DND-41 (cell line): ENCODE measurements at places on chromosomes 4 and X.

- DNase-seq = no peak
Observed at GRCh38 chr4:48832571-48832970, 1.7 kb downstream of the OCIAD1 start.

DNA sequence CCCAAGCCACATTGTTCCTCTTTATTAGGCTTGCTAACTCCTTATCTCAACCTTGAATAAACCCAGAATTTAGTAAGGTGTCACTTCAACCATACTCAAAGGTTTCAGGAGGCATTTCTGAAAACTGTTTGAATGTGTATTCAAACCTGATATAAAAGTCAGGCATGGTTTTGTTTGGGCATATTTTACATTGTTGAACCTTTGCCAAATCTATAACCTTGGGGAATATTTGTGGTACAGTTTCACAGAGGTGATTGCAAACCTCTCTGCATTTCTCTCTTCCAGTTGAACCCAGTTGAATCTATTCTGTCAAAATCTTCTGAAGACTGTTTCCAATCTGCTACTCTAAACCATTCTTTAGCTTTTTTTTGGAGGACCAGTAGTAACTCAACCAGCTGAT lies 409.0 kb downstream of the TECRL start:
- DNase-seq = no peak

- DNase-seq = no peak
Observed at GRCh38 chrX:10107483-10107882, 49.3 kb upstream of the CLCN4 start.

- DNase-seq = no peak
Observed at GRCh38 chrX:46792810-46793188, 33.9 kb upstream of the SLC9A7 start.

DNA sequence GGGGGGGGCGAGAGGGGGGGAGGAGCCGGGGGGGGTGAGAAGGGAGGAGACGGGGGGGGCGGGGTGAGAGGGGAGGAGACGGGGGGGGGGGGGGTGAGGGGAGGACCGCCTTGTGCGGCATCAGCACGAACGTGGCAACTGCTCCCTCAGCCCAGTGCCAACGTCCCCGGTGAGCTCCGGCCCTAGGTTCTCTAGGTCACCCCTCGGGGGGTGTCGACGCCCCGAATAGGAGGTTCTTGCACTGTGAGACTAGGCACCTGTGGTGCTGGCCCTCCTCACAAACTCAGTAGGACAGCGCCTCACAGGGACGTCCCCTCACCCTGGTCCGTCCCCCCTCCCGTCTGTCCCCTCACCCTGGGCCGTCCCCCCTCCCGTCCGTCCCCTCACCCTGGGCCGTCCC lies 21.5 kb upstream of the GTPBP6 start:
- DNase-seq = no peak

DNA sequence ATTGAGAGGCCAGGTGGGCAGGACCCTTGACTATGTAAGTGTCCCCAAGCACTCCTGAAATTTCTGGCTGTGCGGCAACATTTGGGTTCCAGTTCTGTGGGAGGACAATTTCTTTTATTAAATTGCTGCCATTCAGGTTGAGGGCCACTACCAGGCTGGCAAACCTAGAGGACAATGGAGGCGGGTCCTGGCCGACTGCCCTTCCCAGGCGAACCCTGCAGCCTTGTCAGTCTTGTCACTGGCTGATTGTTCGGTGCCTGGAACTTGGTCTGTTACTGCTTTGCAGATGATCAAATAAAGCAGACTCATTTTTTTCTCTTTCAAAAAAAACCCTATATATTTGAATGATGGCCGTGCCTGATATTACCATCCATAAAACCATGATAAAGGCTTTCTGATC lies 6.6 kb upstream of the TMEM128 start:
- DNase-seq = no peak

GRCh38 chr4:13922459-13922858 lies 294.9 kb upstream of the BOD1L1 start:
- DNase-seq = no peak

DNA sequence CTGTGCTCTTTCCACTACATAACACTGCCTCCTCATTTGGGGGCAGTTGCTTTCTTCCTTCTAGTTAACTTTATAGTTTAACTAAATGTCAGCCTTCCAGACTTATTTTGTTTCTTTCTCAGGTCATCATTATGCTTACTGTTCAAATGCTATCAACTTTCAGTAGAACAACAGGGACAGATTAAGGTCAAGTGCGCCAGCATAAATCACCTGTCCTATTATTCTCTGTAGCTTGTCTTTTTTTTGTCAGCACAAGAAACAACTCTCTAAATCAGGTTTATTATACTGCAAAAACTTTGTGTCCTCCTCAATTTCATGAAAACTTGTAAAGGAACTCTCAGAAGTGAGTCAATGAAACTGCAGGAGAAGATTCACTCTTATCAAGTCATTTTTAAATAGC lies 19.6 kb downstream of the SPANXA2 start:
- no peak for DNase-seq

DNA sequence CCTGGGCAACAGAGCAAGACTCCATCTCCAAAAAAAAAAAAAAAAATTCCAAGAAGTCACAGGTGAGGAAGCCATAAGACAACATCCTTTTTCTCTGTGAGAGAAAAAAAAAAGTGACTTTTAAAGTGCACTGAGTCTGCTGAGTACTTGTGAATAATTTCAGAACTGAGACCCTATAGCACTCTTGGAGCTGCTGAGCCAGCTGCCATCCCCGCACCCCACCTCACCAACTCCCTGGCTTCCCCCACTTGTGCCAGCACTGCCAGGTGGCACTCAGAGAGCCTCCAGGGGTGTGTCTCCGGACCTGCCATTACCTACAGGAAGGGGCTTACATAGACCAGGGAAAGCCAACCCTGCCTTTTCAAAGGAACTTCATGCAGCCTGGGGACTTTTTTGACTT lies 39.2 kb upstream of the HS3ST1 start:
- DNase-seq = no peak

DNA sequence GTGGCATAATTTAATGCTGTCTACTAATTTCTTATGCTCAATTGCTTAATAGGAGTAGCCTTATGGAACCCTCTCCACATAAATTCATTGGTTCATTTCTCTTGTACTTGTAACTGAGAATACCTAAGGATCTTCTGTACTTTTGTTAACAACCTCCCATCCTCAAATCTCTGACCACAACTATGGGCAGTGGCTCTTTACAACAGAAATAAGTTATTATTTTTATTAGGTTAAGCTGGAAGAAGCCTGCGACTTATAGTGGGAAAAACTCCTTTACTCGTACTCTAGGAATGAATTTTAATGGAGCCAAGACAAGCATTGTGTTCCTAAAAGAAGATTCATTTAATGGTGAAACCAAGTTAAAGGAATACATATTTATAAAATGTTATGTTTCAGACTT lies 337.1 kb upstream of the CTSO start:
- no peak for DNase-seq
